ENCODE measurements at places on chromosomes 5 and 9.
A peak's percentile ranks its signal among the peaks of the same experiment; 100 is the strongest.

DNA sequence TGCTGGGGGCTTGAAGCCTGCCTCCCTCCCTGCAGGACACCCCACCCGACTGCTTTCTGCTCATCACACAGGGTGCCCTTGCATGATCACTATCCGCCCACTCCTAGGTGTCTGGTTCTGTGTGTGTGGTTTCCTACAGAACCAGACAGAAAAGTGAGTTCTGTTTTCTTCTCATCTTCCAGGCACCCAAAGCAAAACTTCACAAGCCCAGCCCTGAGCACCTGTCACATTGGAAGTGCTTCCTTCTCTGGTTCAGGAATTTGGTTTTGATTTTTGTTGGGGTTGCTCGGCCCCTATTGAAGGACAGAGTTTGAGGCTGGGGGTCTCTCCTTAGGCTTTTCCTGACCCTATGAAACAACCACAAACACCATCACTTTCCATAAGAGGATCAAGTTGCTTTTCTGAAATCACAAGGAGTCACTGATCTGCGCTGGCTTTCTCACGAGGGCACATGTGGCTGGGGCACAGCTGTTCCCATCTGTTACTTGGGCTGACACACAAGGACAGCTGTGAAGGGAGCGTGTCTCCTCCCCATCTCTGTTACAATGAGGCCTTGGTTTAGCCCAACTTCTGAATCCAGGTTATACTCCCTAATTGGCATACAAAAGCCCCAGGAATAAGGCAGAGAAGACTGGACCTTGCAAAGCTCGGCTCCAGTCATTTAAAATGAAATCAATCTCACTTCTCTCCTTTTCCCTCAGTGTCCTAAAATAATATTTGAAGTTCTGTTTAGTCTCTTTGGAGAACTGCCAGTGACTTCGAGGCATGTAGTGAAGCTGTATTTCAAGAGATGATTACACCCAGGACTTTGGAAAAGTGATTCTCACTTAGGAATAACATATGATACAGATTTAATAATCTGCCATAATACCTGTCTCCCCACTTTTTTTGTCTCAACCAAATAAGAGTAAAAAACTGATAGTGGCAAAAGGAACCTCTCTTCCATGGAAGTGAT, 213.1 kb upstream of the GAS1 start:
- no peak for DNase-seq

DNA sequence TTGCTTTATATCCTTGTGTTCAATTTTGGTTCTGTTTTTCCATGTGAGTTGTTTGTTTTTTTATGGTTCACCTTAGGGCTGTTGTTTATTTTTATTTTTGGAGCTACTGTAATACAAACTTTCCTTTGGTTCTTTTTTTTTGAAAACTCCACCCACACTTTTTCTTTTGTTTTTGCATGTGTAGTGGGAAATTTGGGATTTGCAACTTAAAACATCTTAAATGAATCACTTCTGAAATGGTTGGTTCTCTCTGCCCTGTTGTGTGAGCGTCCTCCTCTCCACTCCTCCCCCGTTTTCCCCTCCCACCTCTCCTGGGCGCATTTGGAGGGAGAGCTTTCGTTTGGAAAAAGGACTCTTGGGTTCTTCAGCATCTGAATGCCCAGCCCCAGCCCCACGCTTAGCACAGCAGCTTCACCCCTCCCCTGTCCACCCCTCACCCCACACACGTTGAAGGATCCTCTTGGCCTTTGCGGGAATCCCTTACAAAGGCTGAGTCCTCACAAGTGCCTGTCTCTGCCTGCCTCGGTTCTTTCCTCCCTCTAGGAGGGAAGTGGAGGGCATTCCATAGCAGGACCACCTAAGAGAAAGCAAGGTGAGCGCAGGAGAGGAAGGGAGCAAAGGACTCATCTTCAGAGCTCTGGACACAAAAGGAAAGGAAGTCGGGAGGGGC, 67.2 kb downstream of the DMRT1 start:
- peak; percentile 63 for DNase-seq

DNA sequence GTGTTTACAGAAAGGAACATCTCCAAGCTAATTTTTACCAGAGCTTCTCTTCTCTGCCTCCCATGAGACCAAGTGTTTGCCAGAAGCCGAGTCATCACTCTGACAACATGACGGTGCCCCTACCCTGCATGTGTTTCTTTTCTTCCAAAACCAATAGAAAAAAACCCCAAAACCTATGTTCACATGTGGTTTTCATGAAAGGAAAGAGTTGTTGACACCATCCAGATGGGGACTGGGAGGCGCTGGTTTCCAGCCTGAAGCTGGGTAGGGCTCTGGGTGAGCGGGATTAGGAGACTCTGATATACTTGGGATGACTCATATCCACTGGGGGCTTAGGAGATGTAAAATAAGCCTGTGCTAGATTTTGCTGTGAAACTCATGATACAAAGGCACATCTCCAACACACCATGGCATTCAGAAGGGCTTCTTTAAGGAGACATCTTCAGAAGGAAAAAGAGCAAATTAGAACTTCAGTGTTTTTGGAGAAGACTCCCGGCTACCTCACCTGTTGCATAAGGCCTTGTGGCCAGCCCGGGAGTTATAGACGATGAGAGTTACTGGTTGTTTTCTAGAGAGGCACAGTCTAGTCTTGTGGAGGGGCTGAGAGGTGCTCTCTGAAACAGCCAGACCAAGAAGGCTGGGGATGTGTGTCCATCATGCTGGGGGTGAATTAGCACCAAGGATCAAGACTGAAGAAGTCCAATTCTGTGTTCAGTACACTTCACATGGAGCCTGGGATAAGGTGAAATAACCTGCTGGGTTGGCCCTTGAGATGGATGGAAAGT, 108.9 kb upstream of the LHFPL2 start:
- no peak for DNase-seq

- DNase-seq: no peak
These were observed 45.4 kb downstream of the TAF11L14 start for GRCh38 chr5:17679597-17680203.

GRCh38 chr9:74122661-74123060, 374.5 kb upstream of the RORB start:
- DNase-seq: no peak

GRCh38 chr9:118473521-118473920, 769.3 kb downstream of the TLR4 start:
- DNase-seq: peak; percentile 70

DNA sequence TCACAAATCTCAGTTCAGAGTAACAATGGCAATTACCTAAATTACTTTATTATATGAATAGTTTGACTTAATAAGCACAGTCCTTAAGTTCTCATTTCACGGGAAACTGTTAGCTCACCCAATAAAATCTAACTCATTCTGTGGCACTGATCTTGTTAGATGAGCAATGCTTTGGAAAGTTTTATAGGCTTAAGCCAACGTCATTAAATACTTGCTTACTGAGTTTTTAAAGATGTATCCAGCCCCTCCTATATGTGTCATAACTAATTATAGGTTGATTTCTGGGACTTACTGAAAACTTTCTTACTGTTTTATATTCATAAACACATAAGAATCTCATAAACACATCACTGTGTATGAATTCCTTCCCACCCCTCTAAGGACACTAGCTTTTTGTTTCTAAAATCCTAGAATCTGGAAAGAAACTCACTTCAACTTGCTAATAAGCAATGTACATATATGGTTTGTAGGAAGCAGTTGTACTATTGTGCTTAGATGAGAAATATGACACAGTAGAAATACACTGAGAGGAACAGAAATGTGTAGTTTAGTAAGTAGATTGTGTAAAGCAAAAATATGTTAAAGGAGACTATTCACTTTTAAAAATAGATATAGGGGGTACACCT, 14.1 kb upstream of the MARCOL start:
- no peak for DNase-seq

DNA sequence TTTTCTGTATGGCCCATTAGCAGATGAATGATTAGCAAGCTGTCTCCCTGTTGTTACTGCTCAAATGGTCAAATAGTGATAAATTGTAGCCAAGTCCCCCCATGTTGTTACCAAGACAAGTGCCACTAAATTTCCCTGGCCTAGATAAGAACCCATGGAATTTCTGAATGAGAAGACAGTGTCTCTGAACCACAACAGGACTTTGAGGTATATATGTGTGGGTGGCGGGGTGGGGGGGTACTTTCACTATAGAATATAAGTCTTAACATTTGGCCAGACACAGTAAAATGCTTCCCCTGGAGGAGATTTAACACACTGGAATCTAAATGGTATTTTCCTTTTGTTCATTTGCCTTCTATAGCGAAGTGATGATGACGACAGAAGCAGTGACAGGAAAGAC, 28.7 kb downstream of the XPA start:
- DNase-seq: no peak

DNA sequence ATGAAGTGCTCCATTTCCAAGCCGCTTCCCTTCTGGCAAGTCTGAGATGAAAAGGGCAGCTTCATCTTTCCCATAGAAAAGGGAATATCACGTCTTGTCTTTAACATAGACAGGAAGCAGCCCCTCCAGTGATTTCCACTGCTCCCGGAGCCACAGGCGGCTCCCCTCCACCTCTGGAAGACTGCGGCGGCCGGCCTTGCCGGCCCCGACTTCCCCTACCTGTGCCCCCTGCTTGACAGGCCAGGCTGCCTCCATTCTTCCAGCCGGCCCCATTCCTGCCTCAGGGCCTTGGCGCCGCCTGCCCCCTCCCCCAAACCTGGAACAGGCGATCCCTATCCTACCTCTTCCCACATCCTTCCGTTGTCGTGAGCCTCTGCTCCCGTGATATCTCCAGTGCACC, 141.8 kb downstream of the ZNF354C start:
- no peak for DNase-seq

GRCh38 chr5:164000819-164001218, 495.4 kb downstream of the MAT2B start:
- no peak for DNase-seq

Data from NT2/D1 (cell line).